ENCODE measurements at places on chromosomes 5 and 9.

- DNase-seq, result no peak
These were observed 118.1 kb downstream of the PRDM6 start for GRCh38 chr5:123207081-123207537.

DNA sequence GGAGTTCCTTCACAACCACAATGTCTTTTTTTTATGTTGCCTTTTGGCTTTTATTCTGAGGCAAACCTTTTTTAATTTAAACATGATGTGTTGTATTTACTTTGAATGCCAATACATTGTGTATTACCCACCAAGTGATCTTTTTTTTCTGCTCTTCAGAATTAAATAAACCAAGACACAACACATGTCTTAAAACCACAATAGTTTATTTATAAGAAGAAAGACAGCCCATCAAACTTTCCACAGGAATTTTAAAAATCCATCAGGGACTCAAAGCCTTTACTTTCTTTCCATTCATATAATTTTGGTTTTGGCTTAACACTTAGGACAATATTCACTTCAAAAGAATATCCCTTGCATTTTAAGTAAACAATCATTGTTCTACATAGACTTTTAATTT is 321.8 kb upstream of the MEF2C start:
- no peak for DNase-seq

GRCh38 chr5:62168506-62169281 is 137.3 kb upstream of the KIF2A start:
- DNase-seq, result no peak

DNA sequence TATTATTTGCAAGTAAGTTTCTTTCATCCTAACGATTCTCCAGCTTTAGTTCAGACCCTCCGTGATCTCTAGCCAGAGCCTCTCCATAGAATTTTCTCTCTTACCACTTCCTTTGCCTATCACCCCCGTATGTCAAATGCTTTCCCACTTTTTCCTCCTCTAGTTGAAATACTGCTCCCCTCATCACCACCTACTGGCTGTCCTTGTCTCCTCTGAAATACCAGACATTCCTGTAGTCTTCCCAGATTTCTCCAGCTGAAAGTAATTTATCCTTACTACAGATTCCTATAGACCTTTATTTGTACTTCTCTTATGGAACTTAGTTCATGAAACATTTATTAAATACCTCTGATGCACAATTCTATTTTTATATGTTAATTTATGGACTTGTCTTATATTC is 36.0 kb upstream of the GLIPR2 start:
- no peak for DNase-seq

DNA sequence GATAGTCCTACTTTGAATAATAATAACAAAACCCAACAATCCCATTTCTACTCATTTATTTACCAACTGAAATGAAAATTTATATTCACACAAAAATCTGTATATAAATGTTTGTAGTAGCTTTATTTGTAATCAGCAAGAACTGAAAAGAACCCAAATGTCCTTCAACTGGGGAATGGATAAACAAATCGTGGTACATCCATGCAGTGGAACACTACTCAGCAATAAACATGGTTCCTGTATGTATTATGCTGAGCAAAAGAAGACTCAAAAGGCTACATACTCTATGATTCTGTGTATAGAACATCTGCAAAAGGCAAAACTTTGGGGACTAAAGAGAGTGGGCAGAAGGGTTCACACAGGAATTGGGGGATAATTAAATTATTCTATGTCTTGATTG is 136.1 kb upstream of the HAND1 start:
- DNase-seq, result no peak

- DNase-seq, result no peak
These were observed 2.9 kb downstream of the ALDH1A1 start for GRCh38 chr9:72949918-72950325.

- no peak for DNase-seq
These were observed 45.9 kb downstream of the TEK start for GRCh38 chr9:27154908-27155307.
